Endothelial cell (in vitro differentiated cells): ENCODE measurements at places on chromosomes 1 and 21.

GRCh38 chr1:6095511-6096242 is 50.0 kb downstream of the KCNAB2 start:
- DNase-seq, result no peak

DNA sequence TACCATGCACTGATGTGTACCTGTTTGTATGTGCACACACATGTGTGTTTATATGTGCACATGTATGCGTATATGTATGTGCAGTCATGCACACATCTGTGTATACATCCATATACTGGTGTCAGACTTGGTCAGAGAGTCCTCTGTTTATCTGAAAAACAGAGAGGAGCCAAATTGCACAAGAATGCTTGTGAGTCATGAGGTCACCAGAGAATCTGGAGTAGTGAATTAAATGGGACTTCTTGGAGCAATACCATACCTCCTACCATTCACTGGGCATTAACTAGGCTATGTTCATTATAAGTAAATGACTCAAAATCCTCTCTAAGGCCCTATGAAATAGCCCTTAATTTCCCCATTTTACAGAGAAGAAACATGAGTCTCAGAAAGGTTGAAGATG is 272.1 kb upstream of the C1orf87 start:
- no peak for DNase-seq

DNA sequence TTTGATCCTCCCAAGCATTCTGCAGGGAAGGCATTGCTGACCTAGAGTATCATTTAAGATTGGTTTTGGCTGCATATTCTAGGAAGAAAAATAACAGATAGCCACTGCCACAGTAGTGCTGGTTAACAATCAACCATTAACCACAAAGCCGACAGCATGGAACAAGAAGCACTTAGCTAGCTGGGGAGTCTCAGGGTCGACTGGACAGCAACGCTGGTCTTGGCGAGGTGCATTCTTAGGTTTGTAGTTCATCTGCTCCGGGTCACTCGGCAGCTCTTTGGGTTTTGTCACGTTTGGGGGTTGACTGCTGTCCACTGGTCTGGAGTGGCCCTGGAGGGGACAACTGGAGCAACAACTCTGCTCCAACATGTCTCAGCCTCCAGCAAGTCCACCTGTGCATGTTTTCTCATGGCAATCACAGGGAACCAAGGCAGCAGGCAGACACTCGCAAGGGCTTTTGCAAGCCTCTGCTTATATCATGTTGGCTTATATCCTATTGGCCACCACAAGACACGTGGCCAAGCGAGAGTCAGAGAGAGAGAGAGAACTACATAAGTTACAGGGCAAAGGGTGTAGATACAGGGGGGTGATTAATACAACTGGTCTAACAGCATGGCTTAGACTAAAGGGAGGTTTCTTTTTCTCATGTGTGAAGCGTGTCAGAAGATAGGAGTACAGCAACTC is 99.5 kb downstream of the LACTBL1 start:
- no peak for DNase-seq

GRCh38 chr1:86069757-86070145 is 86.8 kb downstream of the COL24A1 start:
- no peak for DNase-seq

GRCh38 chr1:192958871-192959270 is 100.3 kb downstream of the UCHL5 start:
- no peak for DNase-seq

GRCh38 chr1:89799495-89799894 is 21.3 kb upstream of the LRRC8D start:
- no peak for DNase-seq

DNA sequence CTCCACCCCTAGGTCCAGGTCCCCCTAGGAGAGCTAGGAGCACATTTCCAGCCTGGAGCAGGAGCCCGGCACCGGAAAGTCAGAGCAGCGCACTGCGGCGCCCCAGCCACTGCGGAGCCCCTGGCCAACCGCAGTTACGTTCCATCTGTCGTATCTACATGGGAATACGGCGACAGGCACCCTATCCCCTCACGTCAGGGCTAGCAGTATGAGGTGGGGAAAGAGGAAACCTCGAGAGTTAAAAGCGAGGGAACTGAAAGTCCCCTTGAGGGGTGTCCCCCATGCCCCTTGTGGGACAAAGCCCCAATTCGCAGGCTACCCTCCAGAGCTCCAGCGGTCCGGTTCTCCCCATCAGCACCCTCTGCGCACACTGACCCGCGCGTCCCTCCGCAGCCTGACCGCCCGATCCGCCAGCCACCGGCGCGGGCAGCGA is 995 bp downstream of the COLGALT2 start:
- peak; percentile 42 for DNase-seq

- no peak for DNase-seq
These were observed 14.6 kb downstream of the PYCR2 start for GRCh38 chr1:225909477-225909876.

GRCh38 chr1:20476265-20477038 is 9.6 kb downstream of the CAMK2N1 start:
- no peak for DNase-seq

GRCh38 chr1:55848906-55849305 is 633.7 kb upstream of the USP24 start:
- peak; percentile 12 for DNase-seq

DNA sequence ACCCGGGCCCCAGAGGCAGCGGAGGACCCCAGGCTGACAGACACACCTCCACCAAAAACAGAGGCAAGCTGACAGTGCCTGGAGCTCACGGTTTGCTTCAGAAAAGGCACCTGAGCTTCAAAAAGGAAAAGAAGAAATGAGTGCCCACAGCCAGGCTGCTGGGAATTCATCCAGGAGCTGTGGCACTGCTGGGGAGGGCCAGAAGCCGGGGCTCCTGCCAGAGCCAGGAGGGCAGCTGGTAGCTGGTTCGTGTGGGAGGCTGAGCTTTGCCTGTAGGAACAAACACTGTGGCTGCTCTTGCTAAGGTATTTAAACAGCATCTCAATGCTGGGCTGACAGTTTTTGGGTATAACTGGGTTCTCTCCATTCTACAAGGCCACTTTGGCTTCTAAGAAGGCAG is 19.5 kb downstream of the KCNJ6 start:
- DNase-seq, result no peak

DNA sequence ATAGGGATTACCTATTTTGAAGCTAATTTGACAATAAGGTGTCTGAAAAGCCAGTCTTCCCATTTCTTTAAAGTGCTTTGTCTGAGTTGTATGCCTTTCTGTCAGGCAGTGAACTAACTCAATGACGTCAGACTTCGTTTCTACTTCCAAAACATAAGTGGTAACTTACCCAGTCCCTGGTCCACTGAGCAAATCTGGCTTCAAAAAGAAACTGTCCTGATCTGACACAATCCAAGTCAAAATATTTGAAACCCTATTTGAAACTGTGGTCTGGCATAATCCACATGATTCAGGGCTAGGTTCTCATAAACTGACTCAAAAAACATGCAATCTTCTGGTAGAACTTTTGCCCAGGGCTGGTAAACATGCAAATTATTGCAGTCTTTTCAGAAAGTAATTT is 34.0 kb downstream of the DIRAS3 start:
- no peak for DNase-seq

DNA sequence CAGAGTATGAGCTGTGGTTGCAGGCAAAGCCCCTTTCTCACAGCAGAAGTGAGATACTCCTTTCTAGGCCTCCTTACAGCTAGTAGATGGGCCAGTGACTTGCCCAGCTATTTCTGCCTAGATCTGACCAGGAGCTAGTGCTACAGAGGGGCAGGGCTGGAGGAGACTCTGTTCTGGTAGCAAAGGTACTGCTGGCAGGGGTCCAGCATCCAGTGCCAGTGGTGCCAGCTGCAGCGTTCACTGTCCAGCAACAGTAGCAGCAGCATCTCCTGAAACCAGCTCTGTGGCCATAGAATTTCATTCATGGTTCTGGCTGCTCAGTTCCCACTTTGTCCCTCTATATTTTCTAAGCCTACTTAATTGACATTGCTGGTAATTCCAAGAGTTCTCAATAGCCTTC is 62.5 kb upstream of the CNN3 start:
- DNase-seq, result no peak

- peak; percentile 35 for DNase-seq
These were observed at the start of gene COL16A1 for GRCh38 chr1:31703431-31704270. Gene COL16A1, minus strand, starts transcription at chr1:31704017. Its CDS starts 1,824 bp downstream, at chr1:31702193.

- DNase-seq, result no peak
These were observed 217.9 kb downstream of the TM2D1 start for GRCh38 chr1:61506944-61507500.
